ENCODE measurements at places on chromosomes 5 and 9. TPM values are rescaled to one million over a fixed set of nuclear protein-coding genes. Genes with fewer than 3 reads are reported as not detected.

PDZD2 gene
- 8.4 TPM for total RNA-seq

HTR4 gene
- total RNA-seq: not detected

PCDHGA4 gene
- total RNA-seq: 9.2 TPM

C9orf152 gene
- not detected for total RNA-seq

SRA1 gene
- 38.4 TPM for total RNA-seq

SPATA31A6 gene
- total RNA-seq: not detected

RLN2 gene
- total RNA-seq: not detected

MARVELD2 gene
- total RNA-seq: 1.9 TPM

GARIN3 gene
- not detected for total RNA-seq

PCDHGB6 gene
- 6.2 TPM for total RNA-seq

GRIA1 gene
- total RNA-seq: not detected

PPWD1 gene
- total RNA-seq: 16.4 TPM

PMPCA gene
- 55.5 TPM for total RNA-seq

RFX3 gene
- 8.9 TPM for total RNA-seq

TIGD6 gene
- total RNA-seq: 4.1 TPM

AMBP gene
- total RNA-seq: not detected

CNTFR gene
- total RNA-seq: not detected

SHOC1 gene
- not detected for total RNA-seq

GMCL2 gene
- not detected for total RNA-seq

SKP2 gene
- 16.5 TPM for total RNA-seq

IL4 gene
- total RNA-seq: not detected

INVS gene
- 19.4 TPM for total RNA-seq

ACER2 gene
- total RNA-seq: 7.3 TPM

IFNA13 gene
- total RNA-seq: not detected

DUSP1 gene
- total RNA-seq: 189 TPM

TENT4A gene
- total RNA-seq: 11.3 TPM

AQP7 gene
- not detected for total RNA-seq

FGF18 gene
- not detected for total RNA-seq

SLC25A2 gene
- not detected for total RNA-seq

GBGT1 gene
- total RNA-seq: 4.3 TPM

LIX1 gene
- not detected for total RNA-seq

NTRK2 gene
- 0.35 TPM for total RNA-seq

LRRC19 gene
- not detected for total RNA-seq

IFNA21 gene
- total RNA-seq: not detected

SLC9A3 gene
- total RNA-seq: 3.1 TPM

KLHL3 gene
- 3.3 TPM for total RNA-seq

All from glomerular endothelial cell (primary cell).